CD4-positive, alpha-beta T cell (primary cell): ENCODE measurements at places on chromosomes 6 and 20.

- no peak for DNase-seq
Measured at GRCh38 chr6:26296857-26297648, 67.9 kb upstream of the BTN3A2 start.

DNA sequence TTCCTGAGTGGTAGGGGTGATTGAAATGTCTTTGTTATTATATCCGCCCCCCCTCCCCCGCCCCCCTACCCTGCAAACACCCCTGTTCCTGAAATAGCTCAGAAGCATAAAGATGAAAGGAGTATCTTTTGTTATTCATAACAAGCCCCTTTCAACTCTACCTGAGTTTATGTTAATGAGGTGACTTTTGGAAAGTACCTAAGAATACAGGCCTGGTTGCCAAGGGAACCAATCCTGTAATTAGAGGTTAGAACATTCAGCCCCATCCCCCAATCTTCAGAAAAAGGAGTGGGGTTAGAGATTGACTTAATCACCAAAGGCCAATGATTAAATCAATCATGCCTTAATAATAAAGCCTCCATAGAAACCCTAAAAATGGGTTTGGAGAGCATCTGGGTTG, 979.2 kb upstream of the GJE1 start:
- peak; percentile 76 for DNase-seq

DNA sequence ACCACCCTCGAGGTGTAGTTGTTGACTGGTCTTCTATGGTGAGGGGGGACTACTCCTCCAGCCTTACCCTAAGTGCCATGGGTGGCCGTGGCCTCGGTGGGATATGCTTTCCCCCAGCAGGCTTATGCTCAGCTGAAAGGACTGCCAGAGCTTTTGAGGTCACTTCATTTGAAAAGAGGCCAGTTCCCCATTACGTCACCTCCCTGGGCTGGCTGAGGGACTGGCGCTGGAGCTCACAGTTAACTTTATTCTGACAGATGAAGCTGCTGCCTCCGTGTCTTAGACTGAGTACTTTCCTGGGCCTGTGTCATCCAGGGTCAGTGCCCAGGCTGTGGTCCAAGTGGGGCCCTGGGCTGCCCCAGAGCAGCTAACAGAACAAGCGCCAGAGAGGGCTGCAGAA, 42.8 kb upstream of the PCMTD2 start:
- DNase-seq, result no peak

DNA sequence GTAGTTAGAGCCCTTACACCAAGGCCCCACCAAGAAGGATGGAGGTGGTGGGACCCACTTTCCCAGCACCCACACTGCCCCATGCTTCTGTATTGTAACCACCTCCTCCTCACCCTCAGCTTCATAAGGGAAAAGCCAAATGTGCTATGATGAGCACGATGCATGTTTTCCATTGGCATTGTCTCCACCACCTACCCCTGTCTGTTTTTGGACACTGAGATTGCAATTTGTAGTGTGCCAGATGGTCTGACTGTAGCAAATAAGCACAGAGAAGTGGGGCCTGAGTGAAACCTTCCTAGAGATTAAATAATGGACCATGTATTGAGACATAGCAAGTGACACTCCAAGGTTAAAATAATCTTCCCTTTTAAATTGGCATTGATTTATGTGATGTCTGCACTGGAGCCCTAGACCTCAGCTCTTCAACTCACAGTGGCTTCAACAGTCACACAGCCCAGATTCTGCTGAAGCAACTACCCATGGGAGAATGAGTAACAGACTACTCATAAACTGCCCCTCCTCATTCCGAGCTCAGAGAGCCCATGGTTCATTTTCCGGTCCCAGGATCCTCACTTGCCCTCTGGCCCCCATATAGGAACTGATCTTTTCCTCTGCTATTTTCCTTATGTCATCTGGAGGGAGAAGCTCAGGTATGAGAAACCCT, 177.9 kb downstream of the COL9A1 start:
- DNase-seq, result no peak

DNA sequence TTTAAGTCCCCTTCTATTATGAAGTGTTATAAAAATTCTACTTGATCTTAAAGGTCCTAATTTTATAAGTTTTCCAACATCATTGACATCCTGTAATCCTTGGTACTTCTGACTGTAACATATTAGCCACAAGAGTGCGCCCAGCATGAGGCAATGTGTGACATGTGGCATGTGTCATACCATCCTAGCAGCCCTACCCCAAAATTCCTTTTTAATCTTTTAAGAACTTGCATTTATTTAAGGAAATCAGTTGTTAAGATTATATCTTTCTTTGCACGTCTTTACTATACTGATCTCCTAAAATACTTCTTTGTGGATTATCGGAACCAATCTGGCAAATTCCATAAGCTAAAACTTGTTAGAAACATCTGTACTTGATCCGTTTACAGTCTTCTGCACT, 167.1 kb upstream of the SLC24A3 start:
- DNase-seq, result no peak
